ENCODE measurements at places on chromosomes 7 and 10. TPM values are rescaled to one million over a fixed set of nuclear protein-coding genes. Genes with fewer than 3 reads are reported as not detected.

Gene ARHGEF35
- total RNA-seq: 0.53 TPM

Gene SORBS1
- 0.93 TPM for total RNA-seq

Gene NPFFR1
- not detected for total RNA-seq

Gene CALHM1
- not detected for total RNA-seq

Gene POU6F2
- not detected for total RNA-seq

Gene HSPA14
- 27.7 TPM for total RNA-seq

Gene SPDYE5
- under 0.01 TPM for total RNA-seq

Gene LRIT1
- not detected for total RNA-seq

Gene CHRM2
- total RNA-seq: not detected

Gene ATRNL1
- not detected for total RNA-seq

Gene ZNF735
- total RNA-seq: not detected

Gene ITPRID1
- not detected for total RNA-seq

Gene CEP41
- total RNA-seq: 14.0 TPM

Gene PKD2L1
- total RNA-seq: not detected

Gene PLEKHA8
- 26.7 TPM for total RNA-seq

Gene VGF
- total RNA-seq: 0.07 TPM

Gene FAM25G
- total RNA-seq: not detected

Gene CYP2E1
- not detected for total RNA-seq

Gene NUTM2A
- 0.14 TPM for total RNA-seq
